ENCODE measurements at places on chromosomes 11 and 22.
A peak's percentile ranks its signal among the peaks of the same experiment; 100 is the strongest.

GRCh38 chr11:38667359-38667758, 2069.3 kb upstream of the RAG2 start:
- no peak for DNase-seq

DNA sequence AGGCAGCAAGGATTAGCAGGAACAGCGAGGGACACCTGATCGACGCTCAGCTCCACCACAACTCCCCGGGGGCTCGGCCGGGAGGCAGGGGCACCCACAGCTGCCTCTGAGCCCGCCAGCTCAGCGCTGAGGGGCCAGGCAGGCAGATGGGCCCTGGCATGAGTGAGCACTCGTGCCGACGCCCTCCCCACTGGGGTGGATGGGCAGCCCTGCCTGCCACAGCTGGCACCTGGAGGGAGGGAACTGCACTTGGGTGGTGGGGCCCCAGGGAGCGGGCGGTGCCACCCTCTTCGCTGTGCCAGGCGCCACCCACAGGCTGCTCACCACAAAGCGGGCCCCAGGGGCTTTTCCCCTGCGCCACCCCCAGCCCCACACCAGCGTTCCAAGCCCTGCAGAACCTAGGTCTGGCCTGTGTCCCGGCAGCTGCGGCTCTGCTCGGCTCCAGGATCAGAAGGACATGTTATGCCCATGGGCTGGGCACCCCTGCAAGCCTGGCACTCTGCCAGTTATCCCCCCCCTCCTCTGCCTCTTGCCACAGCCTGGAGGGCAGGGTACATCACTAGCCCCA, 28.8 kb downstream of the WNT7B start:
- peak; percentile 87 for DNase-seq

GRCh38 chr11:69208190-69209037, 52.7 kb downstream of the SMIM38 start:
- DNase-seq, result no peak

- DNase-seq, result peak; percentile 4
Measured at GRCh38 chr22:30186041-30186440, 60.5 kb downstream of the LIF start.

GRCh38 chr11:134597452-134597851, 185.4 kb upstream of the B3GAT1 start:
- no peak for DNase-seq

GRCh38 chr11:43810929-43811596, 69.6 kb upstream of the ALKBH3 start:
- DNase-seq, result no peak

DNA sequence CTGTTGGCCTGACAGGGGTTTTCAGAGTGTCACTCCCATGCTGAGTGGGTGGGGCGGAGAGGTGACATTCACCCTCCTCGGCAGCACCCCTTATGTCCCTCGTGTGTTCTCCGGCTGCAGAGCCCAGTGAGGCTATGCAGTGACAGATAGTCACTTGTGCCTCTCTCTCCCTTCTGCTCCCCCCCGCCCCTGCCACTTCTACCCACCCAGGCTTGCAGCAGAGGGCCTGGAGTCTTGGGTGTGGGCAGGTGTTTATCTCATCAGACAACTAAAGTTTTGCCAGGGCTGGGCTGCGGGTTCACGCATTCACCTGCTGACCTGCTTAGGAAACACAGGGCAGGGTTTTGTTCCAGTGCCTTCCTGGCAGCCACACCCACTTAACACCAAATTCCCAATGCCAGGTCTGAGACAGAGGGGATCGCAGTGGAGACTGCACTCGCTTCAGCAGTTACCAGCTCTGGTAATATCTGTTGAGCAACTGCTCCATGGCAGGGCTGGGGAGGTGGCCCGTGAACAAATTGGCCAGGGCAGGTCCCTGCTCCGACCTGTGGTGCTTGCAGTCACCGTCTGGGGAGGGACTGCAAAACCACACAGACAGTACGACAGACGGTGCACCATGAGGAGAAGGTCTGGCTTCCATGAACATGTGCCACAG, 50.5 kb upstream of the ADA2 start:
- DNase-seq, result no peak

DNA sequence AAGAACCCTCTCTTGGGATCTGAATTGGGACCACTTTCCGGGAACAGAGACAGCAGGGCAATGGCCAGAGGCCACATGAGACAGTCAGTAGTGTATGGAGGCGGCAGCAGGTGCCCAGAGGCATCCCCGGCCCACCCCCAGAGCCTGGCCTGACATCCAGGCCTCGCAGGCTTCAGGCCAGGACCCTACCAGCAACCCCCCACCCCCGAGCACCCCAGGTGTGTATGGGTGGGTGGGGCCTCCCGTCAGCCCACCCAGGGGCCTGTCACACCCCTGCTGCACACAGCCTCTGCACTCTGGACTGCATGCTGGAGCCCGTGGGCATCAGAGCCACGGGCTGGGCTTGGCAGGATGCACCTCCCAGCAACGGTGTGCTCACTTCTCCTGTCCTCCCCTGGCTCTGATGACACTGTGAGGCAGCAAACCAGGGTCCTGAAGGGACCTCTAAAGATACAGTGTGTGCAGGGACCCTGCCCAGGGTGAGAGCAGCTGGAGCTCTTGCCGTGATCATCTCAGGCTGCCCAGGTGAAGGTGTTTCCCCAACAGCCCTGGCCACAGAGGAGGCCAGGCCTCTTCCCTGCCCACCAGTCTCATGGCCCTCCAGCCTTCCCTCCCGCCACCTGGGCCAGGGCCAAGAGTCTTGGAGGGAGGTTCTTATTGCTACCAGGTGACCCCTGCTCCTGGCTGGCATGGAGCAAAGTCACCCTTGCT, 88.8 kb upstream of the SEPTIN5 start:
- DNase-seq, result no peak

GRCh38 chr11:102269927-102270326, 47.4 kb upstream of the BIRC3 start:
- no peak for DNase-seq

- no peak for DNase-seq
Measured at GRCh38 chr22:48579928-48580309, 1247.8 kb downstream of the BRD1 start.

DNA sequence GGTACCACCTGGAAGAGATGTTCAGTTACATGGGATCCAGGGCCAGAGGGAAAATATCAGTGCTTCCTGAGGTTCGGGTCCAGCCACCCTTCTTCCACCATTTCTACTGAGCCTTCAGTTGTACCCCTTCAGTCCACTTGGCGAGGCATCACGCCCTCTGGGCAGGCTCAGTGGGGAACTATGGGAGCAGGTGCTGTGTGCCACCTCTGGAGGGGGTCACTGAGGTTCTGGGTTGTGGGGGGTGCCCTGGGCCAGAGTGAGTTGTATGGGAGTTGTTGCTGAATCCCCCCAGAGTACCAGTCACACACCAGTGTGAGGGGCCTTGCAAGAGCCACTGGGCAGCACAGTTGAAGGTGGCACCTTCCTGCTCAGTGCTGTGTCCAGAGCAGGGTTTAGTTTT, 2.7 kb upstream of the SREBF2 start:
- DNase-seq, result no peak

DNA sequence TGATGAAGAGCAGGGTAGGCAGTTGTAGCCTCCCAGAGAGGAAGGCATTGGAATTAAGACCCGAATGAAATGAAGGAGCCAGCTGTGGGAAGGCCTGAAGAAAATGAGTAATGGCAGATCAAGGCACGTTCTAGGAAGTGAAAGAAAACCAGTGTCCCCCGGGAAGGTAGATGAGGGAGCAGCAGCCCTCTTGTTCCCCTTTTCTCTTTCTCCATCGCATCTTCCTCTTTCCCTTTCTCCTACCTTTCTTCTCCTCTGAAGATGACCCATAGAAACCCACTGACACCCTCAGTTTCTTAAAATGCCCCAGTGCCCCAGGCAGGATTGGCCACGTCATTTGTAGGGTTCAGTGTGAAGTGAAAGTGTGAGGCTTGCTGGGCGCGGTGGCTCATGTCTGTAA, 172.6 kb upstream of the SEZ6L start:
- no peak for DNase-seq

DNA sequence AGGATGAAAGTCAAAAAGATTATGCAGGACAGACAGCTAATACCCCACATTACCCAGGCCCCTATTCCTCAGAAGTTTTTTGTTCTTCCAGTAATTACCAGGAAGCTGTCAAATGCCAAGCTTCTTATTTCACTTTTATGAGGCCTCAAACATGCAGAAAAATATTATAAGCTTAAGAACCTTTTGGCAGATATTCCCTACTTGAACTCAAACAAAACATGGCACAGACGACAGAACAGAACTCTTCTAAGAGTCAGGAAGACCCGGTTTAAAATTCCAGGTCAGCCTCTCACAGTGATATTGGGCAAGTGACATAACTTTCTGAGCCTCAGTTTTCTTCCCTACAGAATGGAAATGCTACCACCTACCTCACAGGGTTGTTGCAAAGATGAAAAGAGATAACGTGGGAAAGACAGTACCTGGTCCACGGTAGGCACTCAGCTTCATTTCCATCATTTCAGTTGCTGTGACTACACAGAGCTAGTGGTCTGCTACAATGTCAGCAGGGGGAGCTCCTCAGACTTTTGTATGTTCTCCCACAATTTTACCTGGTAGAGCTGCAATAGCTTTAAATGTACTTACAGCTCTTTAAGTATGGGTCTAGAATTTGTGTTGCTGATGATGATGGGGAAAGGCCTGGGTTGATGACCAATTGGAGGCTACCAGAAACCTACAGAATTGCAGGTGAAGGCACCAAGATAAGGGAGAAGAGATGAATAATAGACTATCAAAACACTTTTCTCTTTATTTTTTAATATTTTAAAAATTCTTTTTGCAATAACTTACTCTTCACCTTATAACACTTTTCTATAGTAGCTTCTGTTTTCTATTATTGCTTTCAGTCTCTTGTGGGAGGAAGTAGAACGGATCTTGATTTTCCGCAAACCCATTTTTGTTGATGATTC, 98.3 kb upstream of the CHRM4 start:
- DNase-seq, result peak; percentile 34

GRCh38 chr22:23164091-23164490, 16.2 kb upstream of the BCR start:
- DNase-seq, result no peak

- DNase-seq, result no peak
Measured at GRCh38 chr11:111441443-111441842, 62.4 kb upstream of the POU2AF1 start.

DNA sequence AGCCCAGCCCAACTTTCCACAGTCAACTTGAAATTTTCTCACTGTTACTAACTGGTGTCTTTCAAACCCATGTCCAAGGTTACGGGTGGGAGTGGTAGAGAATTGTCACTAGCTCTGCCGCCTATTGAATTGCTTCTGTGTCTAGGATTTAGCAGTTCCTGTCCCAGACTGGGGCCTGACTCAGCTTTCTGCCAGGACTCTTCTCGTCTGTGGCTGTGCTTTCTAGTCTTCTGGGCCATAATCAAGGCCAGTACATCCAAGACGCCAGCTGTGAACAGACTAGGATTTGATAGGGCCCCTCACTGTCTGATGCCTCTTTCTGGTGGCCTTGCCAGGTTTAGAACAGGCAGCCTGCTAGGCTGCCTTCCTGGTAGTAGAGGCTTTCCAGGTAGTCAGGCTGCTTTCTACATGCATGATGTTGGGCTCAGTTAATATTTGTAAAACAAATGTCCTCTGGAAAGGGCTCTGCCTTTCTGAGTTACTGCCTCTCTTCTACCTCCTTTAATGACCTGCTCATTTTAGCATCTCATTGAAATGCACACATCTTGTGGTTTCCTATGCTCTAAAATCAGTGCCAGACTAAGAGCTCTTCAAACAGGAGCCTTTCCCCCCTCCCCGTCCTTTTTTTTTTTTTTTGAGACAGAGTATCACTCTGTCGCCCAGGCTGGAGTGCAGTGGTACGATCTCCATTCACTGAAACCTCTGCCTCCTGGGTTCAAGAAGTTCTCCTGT, 13.1 kb upstream of the HIKESHI start:
- no peak for DNase-seq

- DNase-seq, result no peak
Measured at GRCh38 chr11:105986554-105986953, 35.5 kb downstream of the MSANTD4 start.

- DNase-seq, result no peak
Measured at GRCh38 chr22:24741769-24742168, 32.8 kb downstream of the PIWIL3 start.

GRCh38 chr11:18371279-18371678, 23.1 kb upstream of the LDHA start:
- no peak for DNase-seq

GRCh38 chr11:86161837-86162236, 82.7 kb upstream of the EED start:
- DNase-seq, result no peak

- DNase-seq, result no peak
Measured at GRCh38 chr11:19805376-19805775, 92.7 kb downstream of the NAV2 start.

GRCh38 chr22:38861170-38861876, 10.7 kb downstream of the CBX6 start:
- no peak for DNase-seq

GRCh38 chr11:106821291-106821690, 197.0 kb downstream of the GUCY1A2 start:
- DNase-seq, result no peak

DNA sequence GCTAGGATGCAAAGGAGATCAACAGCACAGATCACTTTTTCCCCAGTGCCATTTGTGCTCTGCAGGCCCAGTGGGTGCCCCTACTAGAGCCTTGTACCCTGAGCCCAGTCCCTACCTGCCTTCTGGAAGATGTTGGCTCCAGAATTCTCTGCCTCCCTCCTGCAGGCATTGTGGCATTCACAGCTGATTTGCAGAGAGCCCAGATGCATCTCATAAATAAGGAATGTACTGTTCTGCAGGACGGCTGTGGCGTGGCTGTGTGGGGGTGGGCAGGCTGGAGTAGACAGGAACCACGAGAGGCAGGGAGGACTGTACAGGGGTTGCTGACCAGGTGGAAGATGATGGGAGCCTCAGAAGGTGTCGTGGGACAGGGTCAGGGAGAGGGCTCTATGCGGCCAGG, 11.2 kb upstream of the MIAT start:
- DNase-seq, result no peak

DNA sequence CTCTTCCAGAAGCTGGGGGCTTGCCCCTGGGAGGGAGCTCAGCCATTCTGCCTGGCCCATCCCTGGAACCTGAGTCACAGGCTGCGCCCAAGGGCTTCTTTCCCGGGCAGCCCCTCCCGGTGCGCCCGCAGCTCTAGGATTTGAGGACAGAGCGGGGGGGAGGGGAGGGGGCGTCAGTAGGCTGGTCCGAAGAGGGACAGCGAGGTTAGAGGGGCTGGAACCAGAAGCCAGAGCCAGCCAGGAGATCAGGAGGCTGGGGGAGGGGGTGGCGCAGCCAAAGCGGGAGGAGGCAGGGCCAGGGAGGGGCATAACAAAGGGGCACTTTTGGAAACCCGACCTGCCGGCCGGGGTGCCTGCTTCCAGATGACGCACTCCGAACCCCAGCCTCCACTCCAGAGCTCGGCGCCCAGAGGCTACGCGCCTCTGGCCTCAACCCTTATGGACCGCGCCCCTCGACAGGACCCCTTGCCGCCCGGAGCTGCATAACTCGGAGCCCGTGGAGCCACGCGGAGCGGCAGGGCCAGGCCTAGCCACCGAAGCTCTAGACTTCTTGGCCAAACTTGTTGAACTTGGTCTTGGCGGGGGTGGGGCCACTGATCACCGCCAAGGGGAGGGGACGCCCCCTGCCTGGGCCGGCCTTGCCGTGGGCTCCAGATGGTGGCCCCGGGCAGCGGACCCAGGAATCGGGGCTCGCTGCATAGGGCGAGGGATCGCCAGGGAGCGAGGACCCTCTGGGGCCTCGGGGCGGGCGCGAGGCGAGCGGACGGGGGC, 744 bp downstream of the PACSIN3 start:
- DNase-seq, result peak; percentile 31

- no peak for DNase-seq
Measured at GRCh38 chr11:108393046-108393445, 74.3 kb downstream of the C11orf65 start.

GRCh38 chr11:45625611-45626010, 39.8 kb downstream of the CHST1 start:
- no peak for DNase-seq
